Islet precursor cell (in vitro differentiated cells): ENCODE measurements at places on chromosomes 11 and 22.

DNA sequence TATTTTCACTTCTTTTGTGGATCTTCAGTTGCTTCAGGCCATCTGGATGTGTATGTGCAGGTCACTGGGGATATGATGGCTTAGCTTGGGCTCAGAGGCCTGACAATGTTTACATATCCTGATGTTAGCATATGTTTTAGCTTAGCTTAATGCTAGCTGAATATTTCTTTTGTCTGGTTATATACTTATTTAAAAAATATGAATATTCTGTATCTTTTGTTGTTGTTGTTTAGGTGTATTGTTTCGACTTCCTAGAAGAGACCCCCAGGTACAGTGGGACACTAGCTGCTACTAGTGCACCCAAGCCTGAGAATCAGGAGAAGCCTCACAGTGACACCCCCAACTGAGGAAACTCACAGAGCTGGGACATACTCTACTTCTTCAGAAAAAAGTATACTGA, at the start of gene KDM4E:
Gene KDM4E (plus strand): TSS at position 301 of the 400 bp plus-strand sequence. CDS start 300 bp downstream, outside the sequence.
- DNase-seq, result no peak

GRCh38 chr22:18044548-18045271, 20.3 kb upstream of the MICAL3 start:
- no peak for DNase-seq

- DNase-seq, result no peak
Observed at GRCh38 chr11:67136156-67136555, 17.1 kb downstream of the KDM2A start.

DNA sequence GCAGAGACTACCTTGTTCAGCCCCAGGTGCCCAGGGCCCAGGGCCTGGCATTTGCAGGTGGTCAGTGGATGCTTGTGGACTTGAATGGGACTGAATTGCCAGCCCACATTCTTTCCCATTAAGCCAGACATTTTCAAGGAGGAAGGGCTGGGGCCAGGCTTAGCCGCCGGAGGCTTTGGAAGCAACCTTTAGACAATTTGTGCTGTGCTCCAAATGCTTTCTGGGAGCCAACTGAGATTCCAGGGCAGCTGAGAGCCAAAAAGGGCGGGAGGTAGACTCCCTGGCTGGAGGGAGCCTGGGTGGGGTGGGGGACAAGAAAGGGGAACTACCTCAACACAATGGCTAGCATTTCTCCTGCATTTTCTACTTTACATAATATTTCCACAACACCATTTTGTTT, 54.8 kb upstream of the TIMP3 start:
- peak; percentile 68 for DNase-seq

- DNase-seq, result no peak
Observed at GRCh38 chr11:76627606-76628005, 42.9 kb downstream of the LRRC32 start.

- DNase-seq, result no peak
Observed at GRCh38 chr11:71551711-71552110, 3.5 kb downstream of the KRTAP5-9 start.

GRCh38 chr11:39745401-39745800, 1714.1 kb downstream of the LRRC4C start:
- DNase-seq, result no peak

GRCh38 chr11:18457450-18457849, 1.8 kb downstream of the LDHAL6A start:
- DNase-seq, result no peak

DNA sequence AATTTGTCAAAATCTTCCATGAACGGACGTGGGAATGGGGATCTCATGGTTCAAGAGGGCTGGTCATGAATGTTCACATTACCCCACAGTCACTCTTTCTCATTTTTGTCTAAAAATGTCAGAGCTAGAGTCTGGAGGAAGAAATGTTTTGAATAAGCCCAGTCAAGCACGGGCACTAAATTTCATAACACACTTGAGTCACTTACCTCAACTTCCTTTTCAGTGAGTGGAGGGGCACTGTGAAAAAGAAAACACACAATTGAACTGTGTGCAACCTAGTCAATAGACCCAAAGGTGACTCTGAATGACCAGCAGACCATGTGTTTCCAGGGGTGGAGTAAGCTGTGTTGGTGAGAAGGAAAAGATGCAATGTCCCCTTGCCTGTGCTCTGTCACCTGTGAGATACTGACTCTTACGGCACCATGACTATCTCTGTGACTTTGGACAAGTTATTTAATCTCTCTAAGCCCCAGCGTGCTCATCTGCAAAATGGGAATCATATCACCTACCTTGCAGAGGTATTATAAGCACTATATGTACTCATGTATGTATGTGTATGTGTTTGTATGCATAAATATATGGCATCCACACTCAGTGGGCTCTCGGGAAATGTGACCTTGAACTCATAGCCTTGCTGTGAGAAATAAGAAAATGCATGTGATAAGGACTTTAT, 38.2 kb upstream of the LYVE1 start:
- peak; percentile 10 for DNase-seq

- DNase-seq, result peak; percentile 73
Observed at GRCh38 chr22:42116848-42117424, 13.7 kb downstream of the CYP2D6 start.
